ENCODE measurements at places on chromosomes 1 and 21.

DNA sequence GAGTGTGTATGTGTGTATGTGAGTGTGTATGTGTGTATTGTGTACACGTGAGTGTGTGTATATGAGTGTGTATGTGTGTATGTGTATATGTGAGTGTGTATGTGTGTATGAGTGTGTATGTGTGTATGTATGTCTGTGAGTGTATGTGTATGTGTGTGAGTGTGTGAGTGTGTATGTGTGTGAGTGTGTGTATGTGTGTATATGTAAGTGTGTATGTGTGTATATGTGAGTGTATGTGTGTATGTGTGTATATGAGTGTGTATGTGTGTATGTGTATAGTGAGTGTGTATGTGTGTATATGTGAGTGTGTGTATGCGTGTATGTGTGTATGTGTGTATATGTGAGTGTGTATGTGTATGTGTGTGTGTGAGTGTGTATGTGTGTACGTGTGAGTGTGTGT is 49.2 kb downstream of the GREM2 start:
- DNase-seq: no peak

- DNase-seq: no peak
Measured at GRCh38 chr1:110477445-110477957, 26.6 kb downstream of the PROK1 start.

DNA sequence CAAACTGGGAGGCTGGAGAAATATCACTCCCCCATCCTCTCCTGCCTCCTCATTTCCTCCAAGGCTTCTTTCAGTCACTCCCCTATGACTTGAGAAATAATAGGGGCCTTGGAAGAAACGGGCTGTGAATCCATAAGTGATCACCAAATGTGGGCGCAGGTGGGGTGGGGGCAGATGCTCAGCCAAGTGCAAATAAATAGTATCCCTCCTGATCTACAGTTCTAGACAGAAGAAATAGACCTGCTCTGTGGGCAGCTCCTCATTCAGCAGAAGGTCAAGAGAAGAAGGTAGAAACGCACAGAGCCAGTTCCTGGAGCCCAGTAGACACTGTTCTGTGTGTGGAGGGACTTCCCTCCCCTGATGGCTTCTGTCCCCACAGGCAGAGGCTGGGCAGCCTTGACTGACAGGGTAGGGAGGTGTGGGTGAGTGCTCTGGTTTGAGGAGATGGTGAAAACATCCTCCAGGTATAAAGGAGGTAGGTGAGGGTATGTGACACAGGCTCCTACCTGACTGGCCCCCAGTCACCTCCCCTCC is 17.1 kb downstream of the PAX7 start:
- no peak for DNase-seq

DNA sequence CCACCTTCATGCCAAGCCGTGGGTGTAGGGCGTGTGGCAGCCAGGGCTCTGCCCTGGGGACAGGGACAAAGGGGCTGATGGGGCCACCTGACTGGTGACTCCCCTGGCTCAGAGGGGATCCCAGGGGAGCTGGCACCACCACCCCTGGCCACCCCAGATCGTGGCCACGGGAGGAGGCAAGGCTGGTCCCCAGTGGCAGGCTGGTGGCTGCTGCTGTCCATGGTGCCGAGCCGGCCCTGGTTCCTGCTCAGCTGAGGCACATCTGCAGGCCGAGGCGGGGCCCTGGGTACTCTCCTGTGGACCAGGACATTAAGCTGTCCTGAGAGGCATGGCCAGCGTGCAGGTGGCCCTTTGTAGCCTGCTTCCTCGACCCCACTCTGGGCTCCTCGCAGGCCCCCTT is 6.5 kb downstream of the PLCH2 start:
- no peak for DNase-seq

DNA sequence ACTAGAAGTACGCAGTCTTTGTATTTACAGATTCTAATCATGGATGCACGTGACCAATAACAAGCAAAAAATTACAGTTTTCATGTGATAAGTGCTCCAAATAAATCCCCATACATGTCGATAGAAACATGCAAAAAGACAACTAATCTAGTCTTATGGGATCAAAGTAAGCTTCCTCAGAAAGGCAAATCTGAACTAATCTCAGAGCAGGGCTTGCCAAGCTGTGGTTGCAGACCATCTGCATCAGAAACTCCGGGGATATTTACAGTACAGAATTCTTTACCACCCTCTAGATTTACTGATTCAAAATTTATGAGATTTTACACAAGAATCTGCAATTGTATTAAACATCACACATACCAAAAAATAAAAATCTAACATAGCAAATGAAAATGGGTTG is 1435.5 kb downstream of the MRPL39 start:
- DNase-seq: no peak

GRCh38 chr1:85849660-85850059 is 141.4 kb upstream of the ZNHIT6 start:
- no peak for DNase-seq

DNA sequence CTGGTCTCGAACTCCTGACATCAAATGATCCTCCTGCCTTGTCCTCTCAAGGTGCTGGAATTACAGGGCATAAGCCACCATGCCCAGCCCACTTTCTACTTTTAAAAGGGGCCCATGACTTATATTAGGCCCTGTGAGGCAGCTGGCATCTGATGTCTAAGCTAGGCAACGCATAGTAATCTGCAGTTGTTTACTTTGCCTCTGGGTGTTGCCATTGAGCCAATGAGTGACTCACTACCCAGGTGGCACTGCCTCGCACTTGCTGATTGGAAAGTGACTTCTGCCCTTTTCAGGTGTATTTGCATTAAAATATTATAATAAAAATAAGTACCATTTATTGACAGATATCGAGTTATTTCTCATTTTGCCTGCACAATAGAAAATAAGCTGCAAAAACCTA is 84.9 kb downstream of the KIF14 start:
- DNase-seq: no peak

- DNase-seq: no peak
Measured at GRCh38 chr1:56406821-56407220, 172.5 kb downstream of the PLPP3 start.

DNA sequence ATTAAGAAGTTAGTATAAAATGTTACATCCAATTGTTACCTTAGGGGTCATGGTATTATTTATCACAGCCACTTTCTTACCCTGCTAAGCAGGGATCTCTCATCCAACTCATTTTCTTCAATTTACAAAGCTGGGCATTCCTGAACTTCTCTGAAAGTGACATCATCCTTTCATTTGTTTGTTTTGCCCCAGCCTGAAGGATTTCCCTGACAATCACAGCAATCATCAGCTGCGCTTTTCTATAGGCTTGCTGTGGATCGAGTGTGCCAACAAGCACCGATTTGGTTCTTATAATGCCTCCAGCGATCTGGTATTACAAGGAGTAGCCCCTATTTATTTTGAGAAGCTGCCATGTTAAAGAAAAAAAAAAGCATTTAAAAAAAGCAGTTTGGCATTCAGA is 240.2 kb downstream of the USH2A start:
- no peak for DNase-seq

DNA sequence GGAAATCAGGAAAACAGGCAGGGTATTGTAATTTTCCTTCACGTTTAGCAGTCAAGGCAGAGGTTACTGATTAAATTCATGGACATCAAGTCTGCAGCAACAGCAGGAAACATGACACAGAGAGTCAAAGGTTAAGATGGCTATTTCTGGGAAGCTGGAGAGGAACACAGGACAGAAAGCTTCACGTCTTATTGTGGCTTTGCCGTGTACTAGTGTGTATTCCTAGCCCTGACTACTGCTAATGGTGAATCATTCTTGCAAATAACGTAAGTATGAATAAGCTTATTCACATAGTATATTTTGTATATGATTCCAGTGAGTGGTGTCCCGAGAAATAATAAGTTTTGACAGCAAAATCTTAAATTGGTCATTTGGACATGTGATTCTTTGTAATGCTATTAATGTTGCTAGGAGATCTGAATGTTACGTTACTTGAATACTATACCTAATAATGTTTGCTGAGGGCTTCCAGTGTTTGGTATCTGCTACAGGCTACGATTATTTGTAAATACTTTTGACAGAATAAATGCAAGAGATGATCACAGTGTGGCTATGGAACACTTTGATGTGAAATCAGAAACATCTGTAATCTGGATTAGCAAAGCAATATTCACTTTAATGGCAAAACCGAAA is 77.4 kb downstream of the DISP1 start:
- no peak for DNase-seq

- DNase-seq: no peak
Measured at GRCh38 chr1:187892683-187893039, 1063.9 kb downstream of the PLA2G4A start.

GRCh38 chr1:3727042-3727824 is 25.0 kb upstream of the CCDC27 start:
- no peak for DNase-seq

GRCh38 chr21:15206514-15206913 is 141.7 kb upstream of the NRIP1 start:
- DNase-seq: peak; percentile 8

DNA sequence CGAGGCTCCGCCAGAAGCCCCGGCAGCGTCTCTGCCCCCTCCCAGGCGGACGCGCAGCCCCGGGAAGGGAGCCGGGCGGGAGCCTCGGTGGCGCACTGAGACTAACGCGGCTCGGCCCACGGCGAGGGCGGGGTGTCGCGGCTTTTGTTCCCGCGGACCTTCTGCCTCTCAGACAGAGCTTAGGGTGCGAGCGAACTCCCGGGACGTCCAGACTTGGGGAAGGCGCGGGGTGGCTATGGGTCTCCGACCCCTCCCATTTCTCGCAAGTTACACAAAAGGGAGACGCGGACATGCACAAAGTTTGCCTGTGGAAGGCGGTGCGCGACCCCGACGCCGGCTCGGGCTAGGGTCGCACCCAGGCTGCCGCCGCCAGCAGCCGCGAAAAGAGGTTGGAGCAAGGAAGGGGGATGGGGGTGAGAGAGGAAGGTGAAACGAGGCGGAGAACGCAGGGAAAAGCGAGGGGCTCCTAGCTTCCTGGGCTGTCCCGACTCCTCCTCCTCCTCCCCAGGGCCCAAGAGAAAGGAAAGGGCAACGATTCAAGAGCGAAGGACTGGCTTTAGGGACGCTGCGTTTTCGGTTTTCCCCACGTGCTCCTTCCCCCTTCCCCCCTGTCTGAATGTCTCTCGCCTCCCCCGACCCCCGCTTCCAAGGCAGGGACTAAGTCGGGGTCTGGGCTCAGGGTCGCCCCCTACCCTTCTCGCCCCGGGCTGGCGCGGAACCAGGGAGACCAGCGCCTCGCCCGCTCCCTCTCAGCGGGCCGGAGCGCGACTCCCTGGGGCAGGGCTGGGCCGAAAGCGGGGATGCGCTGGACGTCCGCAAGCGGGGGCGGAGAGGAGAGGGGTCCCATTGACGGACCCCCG is 729 bp downstream of the APP start:
- DNase-seq: no peak

GRCh38 chr1:147273409-147274336 is 31.2 kb downstream of the CHD1L start:
- peak; percentile 22 for DNase-seq

DNA sequence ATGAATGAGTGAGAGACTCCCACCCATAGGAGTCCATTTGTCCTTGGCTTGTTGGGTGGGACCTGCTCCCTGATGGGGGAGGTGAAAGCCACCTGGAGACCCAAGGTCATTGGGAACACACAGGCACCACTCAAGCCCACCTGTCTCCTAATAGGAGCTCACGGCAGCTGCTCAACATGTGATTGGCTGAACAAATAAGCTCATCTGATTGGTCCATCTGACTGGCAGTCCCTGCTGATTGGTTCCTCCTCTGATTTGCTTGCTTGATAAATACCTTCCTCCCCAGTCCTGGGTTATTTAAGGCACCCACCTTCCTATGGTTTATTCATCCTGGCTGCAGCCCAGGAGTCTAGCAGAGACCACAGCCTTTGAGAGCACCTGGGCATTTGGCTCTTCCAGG is 502.9 kb downstream of the PTPRU start:
- DNase-seq: no peak

- DNase-seq: no peak
Measured at GRCh38 chr1:98893371-98893770, 111.3 kb downstream of the PLPPR5 start.

DNA sequence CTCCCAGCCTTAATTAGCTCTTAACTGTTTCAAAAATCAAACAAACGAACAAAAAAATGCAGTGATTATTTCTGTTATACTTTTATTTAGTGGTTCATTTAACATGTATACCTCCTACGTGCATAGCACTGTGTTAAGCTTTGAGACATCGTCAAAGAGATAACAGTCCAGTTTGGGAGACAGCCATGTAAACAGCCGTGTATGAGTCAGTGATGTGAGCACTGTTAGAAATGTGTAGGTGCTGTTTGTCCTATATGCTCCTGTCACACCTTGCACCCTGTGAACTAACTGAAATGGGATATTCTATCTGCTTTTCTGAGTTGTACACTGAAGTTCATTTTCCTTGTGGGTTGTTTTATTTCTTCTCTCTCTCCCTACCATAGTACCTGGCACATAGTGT is 109.7 kb upstream of the CACYBP start:
- no peak for DNase-seq

DNA sequence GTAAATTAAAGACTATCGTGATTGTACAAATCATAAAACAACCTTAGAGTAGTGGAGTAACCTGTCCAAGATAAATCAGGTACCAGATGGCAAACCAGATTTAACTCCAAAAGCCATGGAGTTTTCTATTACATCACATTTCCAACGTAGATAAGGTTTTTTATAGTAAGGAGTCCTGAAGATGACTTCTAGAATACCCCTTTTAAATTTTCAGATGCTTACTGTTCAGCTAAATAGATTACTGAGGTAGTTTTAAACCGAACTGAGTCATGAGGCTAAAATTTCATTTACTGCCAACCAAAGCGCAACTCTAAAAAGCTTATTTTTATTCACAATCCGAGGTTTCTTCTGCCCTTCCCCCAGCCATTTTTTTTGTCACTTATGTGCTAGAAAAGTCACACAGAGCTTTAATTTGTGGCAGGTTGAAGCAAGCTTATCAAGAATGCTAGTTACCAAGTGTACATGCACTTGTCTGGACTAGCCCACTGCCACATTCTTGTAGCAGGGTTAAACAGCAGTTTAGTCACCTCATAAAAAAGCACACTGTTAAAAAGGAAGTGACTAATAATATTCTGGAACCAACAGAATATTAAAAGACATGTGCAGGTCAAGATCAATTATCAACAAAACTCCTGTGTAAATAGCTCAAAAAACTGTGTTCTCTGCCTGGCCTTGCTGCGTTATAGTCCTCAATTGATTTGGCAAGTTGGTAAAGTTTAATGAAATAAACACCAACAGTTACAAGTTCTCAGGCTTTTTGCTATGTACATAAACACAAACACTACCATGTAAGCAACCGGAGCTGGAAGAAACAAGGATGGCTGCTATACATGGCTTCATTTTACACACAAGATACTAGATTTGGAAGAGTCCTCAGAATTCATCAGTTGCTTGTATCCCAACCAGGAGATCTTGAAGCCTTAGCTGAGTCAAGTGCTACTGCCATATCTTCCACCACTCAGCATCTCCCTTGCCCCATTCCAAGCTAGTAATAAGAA is 180.3 kb upstream of the DMRTA2 start:
- DNase-seq: no peak

GRCh38 chr1:186899577-186899976 is 70.8 kb downstream of the PLA2G4A start:
- DNase-seq: peak; percentile 30

Measured in GM12864 (cell line).